ENCODE measurements at places on chromosomes 5 and 9.

DNA sequence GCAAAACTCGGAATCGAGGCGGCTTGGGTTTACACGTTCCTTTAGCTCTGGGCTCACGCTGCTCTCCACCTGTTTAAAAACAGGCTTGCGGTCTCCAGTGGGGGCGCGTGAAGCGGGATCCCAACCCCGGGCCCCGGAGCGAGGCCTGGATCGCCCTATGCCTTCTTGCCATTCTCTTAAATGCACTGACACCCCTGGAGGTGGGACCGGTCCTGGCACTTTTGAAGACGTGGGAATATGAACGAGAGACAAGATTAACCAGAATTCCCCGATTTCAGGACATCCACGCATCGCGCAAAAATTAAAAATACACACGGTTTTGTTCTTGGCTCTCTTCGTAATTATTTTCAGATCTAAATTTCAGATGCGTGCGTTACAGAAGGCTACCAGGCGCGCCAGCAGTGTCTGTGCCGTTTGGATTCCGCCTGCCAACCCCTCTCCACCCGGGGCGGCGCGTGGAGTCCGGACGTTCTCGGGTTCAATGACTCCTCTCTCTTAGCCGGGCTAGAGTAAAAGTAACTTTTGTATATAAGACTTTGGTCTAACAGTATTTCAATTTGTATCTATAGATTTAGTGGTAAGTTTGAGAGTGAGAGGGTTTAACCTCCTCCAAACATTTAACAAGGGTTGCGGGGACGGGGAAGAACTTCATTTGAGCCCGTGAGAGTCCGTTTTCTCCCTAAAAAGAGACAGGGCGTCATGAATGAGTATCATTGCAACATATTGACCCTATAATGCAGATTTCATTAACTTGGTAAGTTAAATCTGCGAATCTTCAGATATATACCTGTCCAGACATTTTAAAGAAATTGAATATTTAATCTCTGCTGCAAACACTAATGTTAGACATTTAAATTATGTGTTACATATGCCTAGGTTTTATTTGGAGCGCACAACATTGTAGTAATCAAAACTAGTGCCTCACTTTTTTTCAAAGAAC is 3.8 kb downstream of the FOXD1 start:
- DNase-seq, result peak; percentile 46

DNA sequence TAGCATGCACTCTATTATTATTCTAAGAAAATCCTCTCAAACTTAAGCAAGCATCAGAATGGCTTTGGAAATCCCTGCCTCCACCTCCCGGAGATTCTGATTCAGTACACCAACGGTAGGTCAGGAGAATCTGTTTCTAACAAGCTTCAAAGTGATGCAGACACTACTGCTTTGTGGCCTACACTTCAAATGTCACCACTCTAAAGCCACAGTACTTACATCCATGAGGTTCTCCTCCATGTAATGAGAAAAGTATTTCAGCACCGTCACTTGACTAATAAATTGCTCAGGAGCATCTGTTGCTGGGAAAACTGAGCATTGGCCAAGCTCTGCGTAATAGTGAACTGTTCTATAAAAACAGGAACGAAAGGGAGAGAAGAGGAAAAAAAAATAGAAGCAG is 4.8 kb downstream of the PLK2 start:
- DNase-seq, result no peak

GRCh38 chr9:21682381-21682780 is 120.1 kb upstream of the MTAP start:
- DNase-seq, result no peak

DNA sequence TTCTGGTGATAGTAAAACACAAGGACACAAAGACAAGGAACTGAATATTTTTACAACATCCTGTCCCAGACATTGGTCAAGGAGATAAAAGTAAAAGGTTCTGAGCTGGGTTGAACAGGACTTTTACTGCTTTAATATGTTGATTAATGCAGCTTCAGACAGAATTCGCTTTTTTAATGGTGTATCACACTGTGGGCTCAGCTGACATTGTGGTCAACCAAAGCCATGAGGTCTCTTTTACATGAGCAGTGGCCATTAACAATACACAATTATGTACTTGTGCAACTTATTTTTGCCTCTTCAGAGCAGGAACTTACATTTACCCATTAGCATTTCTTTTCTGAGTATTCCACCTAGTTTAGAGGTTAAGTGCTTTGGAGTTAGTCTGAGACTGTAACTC is 22.8 kb upstream of the ERBIN start:
- DNase-seq, result no peak

DNA sequence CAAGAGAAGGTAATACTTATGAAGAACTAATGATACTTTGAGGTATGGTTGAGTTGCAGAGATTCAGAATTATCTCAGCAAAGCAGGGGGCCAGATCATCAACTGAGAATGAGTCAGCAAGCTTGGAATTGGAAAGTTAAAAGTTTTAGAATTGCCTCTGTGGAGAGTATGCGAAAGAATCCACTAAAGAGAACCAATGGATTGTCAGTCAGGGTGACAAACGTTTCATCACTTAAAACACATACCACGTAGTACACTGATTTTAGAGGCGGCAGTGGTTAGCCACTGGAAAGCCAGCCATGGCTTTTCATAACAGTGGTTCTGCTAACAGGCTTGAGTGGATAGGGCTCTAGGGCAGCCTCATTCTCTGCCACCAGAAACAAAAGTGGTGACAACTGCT is 30.7 kb downstream of the AOPEP start:
- no peak for DNase-seq

- DNase-seq, result no peak
Observed at GRCh38 chr5:9176641-9177040, 369.2 kb downstream of the SEMA5A start.

- no peak for DNase-seq
Observed at GRCh38 chr5:17000291-17000939, 64.3 kb upstream of the MYO10 start.

DNA sequence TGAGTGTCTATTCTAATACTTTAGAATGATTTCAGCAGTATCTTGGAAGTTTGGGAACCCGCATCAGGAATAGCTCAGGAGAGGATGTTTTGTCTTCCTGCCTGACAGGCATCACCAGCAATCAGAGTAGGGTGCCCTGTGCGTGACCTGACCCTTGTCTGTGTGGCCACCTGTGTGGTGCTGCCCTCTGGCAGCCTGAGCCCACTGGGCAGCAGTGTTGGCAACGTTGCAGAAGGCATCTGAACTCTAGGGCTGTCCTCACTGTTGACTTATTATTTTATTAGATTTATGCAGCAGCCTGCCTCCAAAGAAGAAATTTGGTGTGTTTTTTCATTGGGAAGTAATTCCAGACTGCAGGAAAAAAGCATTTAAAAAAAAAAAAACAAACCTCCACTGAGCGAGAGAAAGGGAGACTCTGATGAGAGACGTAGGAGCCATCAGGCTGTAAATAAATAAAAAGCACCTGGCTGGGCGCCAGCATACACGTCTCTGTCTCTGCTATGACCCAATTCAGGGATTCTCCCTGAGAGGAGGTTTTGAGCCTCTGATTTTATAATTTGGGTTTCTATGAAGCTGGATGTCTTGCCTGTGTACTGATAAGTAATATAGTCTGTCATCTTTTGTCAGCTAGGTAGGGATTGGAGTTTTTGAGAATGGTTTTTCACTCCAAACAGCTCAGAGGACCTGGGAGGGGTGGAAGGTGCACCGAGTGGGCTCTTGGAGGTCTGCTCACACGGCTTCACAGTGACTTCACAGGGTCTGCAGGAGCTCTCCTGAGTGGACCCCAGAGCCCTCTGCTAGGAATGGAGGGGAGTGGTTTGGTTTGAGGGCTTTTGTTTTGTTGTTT is 49.0 kb downstream of the FAM78A start:
- no peak for DNase-seq

GRCh38 chr5:134215757-134216156 is 10.1 kb downstream of the PPP2CA start:
- DNase-seq, result no peak

DNA sequence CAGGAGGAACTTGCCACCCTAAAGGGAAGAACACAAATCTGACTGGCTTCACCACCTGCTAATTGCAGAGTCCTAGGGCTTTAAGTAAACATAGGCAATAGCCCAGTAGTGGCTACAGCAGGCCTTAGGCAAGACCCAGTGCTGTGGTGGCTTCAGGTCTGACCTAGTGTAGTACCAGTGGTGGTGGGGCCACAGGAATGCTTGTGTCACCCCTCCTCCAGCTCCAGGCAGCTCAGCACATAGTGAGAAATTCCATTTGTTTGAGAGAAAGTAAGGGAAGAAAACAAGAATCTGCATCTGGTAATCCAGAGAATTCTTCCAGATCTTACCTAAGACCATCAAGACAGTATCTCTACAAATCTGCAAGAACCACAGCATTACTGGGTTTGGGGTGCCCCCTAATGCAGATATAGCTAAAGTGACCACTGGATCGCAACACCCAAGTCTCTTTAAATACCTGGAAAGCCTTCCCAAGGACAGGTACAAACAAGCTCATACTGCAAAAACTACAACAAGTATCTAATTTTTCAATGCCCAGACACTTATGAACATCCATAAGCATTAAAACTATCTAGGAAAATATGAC is 102.6 kb upstream of the TRPM3 start:
- no peak for DNase-seq

Data from spinal cord (tissue), 10 donors.